ENCODE measurements at places on chromosomes 5 and 9. TPM values are rescaled to one million over a fixed set of nuclear protein-coding genes. Genes with fewer than 3 reads are reported as not detected.

DNA sequence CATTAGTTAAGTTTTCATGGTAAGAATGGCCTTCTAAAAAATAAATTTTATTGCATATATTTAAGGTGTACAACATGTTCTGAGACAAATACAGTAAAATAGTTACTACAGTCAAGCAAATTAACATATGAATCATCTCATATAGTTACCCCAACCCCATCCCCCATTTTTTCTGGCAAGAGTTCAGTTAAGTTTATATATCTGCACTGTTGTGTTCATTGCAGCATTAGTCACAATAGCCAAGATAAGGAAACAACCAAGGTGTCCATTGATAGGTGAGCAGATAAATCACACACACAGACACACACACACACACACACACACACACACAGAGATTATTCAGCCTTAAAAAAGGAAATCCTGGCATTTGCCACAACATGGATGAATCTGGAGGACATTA lies 37.2 kb upstream of the OTULIN start:
- DNase-seq = no peak

DNA sequence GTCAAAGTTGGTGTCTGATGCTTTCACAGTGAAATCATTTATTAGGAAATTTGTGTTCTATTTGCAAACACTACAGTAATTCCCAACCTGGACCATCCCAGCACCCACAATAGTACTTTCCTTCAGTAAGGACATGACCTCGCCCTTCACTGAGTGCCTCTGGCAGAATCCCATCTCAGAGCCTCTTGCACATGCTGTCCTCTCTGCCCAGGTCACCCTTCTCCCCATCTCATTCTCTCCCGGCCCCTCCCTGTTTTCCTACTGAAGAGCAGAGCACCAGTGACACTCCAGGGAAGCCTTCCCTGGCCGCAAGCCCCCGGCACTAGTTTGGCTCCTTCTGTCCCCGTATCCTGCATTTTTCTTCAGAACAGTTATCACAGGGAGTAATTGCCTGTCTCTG lies 220.4 kb downstream of the MAPKAP1 start:
- no peak for DNase-seq

ARRDC1 gene
- polyA plus RNA-seq = 60.7 TPM

DNA sequence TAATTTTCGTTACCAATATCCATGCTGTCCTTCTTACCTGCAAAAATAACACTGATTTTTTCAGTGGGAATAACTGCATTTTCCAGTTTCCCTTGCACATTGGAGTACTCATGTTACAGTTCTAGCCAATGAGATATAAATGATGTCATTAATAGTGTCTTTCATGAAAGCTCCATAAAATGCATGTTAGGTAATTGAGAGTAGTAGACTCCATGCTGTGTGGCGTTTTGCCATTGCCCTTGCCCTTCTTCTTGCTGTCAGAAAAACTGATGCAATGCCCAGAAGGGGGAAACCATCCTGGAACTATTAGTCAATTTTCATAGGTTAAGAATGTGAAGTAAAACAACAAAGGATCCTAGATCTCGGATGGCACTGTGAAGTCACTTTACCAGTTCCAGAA lies 1765.3 kb downstream of the EFNA5 start:
- no peak for DNase-seq

DNA sequence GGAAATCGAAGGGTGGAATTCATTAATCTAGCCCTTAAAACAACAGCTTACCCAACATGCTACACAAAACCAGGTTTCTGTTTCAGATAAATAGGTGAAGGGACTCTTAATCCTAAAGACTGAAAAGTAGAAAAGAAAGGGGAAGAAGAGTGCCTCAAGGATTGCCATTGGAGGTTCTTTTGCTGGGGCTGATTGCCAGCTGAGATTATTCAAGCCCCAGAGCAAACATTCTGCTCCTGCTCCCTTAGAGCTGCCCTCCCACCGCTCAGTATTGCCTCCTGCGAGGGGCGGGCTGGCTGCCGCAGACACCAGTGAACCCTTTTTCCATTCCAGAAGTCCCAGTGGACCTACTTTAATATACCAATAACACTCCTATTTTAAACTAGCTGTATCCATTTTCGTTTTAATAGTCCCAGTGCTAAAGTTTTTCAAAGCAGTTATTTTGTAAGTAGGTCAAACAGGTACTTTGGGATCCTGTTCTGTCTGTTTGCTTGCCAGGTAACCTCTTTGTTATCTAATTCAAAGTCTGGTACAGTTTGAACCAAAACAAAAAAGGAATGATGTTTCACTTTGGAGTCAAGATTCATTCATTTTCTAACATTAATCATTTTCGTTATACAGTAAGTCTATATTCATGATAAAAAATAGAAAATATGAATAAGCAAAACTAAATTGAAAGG lies 38.6 kb downstream of the HMGCS1 start:
- no peak for DNase-seq

PCDHA8 gene
- polyA plus RNA-seq = not detected

GRCh38 chr5:60672693-60673264 lies 27.2 kb downstream of the DEPDC1B start:
- DNase-seq = no peak

TAF11L5 gene
- not detected for polyA plus RNA-seq

GRCh38 chr9:129001504-129002325 lies 26.4 kb downstream of the SH3GLB2 start:
- DNase-seq = no peak

DNA sequence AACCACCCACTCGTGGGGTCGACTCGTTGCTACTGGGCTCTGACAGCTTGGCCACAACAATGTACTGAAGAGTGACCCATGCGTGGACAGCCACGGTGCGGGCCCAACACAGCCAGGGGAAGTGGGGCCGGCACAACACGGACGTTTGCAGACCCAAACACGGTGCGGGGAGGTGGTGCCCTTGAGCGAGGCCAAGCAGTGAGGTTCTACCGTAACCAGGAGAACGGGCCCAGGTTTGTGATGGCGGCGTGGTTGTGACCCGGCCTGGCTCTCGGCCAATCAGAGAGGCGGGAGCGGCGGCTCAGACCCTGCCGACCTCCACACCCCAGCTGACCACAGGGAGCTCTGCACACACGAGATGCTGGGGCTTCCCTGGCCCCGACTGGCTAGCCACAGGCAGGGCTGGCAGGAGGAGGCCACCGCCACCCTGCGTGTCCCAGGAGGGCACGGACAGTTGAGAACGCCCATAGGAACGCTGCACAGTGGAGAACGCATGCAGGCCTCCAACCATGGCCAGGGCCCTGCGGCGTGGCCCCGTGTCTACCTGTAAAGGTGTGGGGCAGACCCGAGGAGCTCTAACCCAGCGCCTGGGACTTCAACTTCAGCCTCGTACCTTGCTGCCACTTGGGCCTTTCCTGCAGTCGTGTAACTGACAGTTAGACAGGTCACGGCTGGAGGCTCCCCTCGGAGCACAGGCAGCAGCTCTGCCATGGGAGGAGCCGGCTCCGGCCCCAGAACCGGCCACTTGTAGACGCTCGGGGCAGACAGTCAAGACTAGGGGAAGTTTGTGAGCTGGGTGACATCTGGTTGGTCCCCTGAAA lies 13.7 kb downstream of the BRD3 start:
- no peak for DNase-seq

GRCh38 chr9:18368206-18368605 lies 105.7 kb upstream of the ADAMTSL1 start:
- DNase-seq = no peak

GRCh38 chr9:105328872-105329718 lies 84.6 kb downstream of the SLC44A1 start:
- no peak for DNase-seq

- DNase-seq = no peak
These were observed 7.9 kb downstream of the NACC2 start for GRCh38 chr9:136086951-136087740.

GRCh38 chr5:122478741-122479442 lies 166.9 kb downstream of the SNCAIP start:
- no peak for DNase-seq

GEMIN5 gene
- polyA plus RNA-seq = 1.3 TPM

GRCh38 chr5:38660194-38660668 lies 103.8 kb upstream of the LIFR start:
- no peak for DNase-seq

DNA sequence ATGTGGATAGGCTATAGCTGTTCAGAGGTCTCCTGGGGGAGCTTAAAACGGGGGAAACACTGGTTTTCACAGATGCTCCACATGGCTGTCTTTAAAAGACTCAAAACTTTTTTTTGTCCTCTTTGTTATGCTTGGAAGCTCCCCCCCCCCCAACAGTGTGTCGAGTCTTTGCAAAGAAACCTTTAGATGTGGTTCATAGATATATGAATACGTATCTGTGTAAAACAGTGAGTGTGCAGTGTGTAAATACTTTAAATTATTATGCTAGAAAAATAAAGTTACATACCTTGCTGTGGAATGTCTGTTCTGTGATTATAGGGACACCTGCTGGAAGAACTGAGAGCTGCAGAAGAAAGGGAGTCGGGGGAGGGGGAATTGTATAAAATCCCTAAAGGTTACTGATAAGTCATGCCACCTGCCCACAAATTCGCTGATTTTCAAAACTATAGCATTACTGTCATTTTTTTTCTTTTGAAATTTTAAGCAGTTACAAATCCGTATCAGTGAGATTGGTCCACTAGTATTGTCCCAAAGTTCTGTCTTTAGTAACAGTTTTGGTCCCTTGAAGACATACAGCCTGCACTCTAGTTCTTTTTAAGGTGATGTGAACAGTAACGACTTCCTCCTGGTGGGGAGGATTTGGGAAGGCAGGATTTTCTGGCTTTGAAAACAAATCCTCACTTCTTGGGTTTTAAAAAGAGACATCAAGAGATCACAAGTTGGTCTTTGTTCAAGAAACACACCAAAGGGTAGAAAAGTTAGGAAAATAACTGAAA lies 22.9 kb downstream of the RGMB start:
- DNase-seq = peak; percentile 14

DNA sequence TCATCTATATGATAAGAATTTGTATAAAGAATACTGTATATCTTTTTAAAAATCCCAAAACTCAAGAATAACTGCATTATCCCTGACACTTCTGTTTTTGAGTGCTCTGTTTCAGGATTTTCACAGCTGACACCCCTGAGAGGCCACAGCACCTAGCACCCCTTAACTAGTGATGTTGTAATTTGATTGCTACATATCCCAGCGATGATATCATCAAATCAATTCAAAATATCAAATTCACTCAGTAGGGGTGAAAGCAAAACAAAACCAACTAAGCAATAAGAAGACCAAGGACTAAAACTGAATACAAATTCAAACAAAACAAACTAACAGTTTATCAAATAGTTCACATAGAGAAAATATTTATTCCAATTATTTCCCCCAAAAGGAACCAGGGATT lies 184.3 kb downstream of the MCTP1 start:
- DNase-seq = no peak

DNA sequence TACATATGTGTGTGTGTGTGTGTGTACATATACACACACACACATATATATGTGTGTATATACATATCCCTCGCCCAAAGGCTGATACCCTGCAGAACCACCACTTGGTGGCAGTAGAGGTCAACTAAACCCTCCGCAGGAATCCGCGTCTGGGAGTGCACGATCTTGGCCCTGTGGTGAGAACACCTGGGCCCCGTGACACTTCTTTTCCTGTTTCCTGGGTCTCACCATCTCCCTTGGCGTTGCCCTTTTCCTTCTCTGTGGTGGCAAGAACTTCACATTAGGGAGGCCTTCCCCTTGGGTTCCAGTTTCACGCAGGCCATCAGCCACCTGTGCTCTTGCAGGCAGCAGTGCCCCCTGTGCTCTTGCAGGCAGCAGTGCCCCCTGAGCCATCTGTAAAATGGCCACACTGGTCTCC lies 8.2 kb downstream of the IL9 start:
- DNase-seq = peak; percentile 41

DNA sequence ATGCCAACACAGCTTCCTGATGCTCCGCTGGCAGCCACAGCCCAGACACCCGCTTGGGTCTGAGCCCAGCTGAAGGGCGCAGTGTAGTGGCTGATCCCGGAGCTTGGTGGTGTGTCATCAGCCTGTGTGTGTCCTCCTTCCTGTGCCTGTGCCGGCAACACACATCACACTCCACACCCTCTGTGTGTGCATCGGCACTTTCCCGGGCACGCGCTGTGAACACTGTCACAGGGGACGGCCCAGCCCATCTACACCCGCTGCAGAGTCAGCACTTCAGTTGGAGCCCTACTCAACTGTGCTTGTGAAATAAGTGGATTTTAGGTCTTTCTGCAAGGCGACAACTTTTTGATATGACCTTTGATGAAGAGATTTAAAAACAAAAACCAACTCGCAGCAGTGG lies 189.4 kb downstream of the IRX2 start:
- DNase-seq = no peak

- DNase-seq = no peak
These were observed 191.0 kb downstream of the TARS1 start for GRCh38 chr5:33631786-33632185.

GRCh38 chr5:56405116-56405908 lies 172.2 kb upstream of the ANKRD55 start:
- DNase-seq = no peak

- DNase-seq = no peak
These were observed 33.8 kb upstream of the FYB1 start for GRCh38 chr5:39253196-39253595.

DNA sequence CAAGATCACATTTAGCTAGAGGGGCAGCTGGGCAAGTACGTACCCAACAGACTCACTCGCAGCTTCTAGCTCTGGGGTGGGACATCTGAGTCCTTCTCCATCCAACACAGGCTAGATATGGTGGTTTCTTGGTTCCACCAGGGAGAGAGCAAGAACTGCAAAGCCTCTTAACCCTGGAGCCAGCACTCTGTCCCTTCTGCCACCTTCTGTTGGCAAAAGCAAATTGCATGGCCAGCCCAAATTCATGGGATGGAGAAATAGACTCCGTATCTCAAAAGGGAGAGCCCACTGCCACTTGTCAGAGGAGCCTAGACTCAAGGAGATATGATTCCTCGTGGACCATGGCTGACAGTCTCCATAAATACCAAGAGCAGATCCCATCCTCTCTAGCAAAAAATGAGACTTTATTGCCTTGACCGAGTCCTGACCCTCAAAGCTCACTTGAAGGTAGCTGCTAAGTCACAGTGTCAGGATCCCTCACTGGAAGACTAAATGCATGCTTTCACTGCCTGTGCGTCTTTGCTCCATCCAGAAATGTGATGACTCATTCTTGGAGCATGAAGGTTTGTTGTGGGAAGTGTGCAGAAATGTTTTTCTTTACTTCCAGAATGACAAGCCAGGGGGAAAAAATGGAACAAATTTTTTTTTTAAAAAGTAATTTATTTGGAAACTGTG lies 28.8 kb upstream of the ROR2 start:
- no peak for DNase-seq

DNA sequence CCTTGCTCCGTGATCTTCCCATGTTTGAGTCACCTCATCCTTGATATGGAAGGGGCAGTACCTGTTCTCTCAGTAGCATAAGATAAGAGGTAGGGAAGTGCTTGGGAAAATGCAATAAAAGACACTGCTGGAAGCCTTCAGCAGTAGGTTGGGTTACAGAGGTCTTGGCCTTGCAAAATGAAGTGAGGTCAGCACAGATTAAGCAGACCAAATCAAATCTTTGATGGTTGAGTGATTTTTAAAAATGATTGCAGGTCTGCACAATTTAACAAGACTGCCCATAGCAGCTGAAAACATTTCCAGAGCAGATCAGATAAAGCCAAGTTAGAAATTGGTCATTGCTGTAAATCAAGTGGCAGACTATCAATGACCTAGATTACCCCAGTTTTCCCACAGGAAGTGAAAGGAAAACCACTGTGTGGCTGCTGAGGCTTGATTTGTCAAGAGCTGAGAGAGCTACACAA lies 32.9 kb downstream of the PALM2AKAP2 start:
- no peak for DNase-seq
